ENCODE measurements at places on chromosomes 3 and 15.

DNA sequence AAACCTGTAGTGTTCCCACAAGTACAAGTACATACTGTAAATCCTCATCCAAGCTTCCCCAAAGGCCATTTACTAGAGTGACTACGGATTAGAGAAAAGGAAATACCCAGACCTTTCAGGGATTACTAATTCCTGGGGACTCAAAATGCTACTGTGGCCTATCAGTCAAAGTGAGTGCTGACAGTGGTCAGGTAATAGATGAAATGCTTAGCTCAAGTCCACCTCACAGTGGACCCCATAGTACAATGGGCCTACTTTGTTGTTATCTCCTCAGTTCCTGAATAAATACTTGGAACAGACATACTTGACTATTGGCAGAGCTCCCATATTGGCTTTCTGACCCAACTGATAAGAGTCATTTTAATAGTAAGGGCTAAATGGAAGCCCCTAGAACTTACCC, 61.6 kb downstream of the MAP4 start:
- no peak for DNase-seq

- DNase-seq: no peak
Observed at GRCh38 chr3:191087391-191087790, 111.7 kb upstream of the OSTN start.

DNA sequence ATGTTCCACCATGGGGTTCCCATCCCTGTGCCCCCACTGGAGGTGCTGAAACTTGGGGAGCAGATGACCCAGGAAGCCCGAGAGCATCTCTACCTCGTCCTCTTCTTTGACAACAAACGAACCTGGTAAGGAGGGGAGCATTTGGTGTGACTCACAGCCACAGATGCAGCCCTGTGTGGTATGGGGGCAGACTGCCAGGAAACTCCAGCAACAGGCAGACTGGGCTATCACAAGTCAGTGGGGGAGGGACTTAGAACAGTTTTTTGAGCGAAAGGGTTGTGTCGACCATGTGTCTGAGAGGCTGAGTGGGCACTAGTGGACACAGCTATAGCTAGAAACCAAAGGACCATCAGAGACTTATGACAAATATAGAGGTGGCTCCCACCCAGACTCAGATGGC, 3.4 kb upstream of the OGG1 start:
- DNase-seq: peak; percentile 76

- DNase-seq: no peak
Observed at GRCh38 chr3:179882292-179882691, 154.4 kb downstream of the PEX5L start.

DNA sequence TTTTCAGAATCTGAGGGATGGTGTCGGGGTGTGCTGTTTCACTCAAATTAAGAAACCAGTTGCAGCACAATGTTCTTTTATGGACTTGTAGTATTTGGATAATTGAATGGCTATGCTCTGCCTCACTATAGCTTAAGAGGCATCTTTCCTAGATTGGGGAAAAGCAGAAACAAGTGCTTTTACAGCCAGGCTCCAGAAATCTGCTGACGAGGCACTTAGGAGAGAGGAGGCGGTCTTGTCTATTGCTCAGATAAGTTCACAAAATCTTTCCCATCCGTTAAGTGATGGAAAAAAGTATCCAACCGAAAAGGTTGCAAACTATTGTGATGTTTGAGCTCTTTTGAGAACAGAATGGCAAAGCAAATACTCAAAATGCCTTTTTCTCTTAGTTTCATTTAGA, 336.1 kb upstream of the RARB start:
- DNase-seq: no peak

GRCh38 chr15:75090388-75090734, 67.0 kb downstream of the PPCDC start:
- DNase-seq: no peak
